ENCODE measurements at places on chromosomes 11 and 22. TPM values are rescaled to one million over a fixed set of nuclear protein-coding genes. Genes with fewer than 3 reads are reported as not detected.
A peak's percentile ranks its signal among the peaks of the same experiment; 100 is the strongest.

The EFEMP2 gene
- polyA plus RNA-seq: 14.8 TPM

The UCP3 gene
- polyA plus RNA-seq: 330 TPM

DNA sequence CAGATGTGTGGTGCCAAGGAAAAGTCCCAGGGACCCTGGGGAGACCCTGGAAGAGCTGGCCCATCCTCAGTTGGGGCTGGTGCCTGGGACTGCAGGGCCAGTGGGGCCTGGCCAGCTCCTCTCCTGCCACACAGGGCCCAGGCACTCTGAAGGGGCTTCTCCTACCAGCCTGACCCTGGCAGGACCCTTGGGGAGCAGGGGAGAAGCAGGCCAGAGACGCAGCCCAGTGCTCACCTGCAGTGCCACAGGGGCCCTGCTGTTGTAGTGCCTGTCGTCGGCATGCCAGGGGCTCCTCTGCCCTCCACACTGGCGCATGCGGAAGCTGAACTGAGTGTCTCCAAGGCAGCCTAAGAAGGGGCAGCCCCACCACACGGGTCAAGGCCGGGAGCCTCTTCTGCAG lies 9.1 kb downstream of the DENND6B start:
- DNase-seq: no peak

- no peak for DNase-seq
Measured at GRCh38 chr11:92759571-92760214, 209.8 kb upstream of the MTNR1B start.

DNA sequence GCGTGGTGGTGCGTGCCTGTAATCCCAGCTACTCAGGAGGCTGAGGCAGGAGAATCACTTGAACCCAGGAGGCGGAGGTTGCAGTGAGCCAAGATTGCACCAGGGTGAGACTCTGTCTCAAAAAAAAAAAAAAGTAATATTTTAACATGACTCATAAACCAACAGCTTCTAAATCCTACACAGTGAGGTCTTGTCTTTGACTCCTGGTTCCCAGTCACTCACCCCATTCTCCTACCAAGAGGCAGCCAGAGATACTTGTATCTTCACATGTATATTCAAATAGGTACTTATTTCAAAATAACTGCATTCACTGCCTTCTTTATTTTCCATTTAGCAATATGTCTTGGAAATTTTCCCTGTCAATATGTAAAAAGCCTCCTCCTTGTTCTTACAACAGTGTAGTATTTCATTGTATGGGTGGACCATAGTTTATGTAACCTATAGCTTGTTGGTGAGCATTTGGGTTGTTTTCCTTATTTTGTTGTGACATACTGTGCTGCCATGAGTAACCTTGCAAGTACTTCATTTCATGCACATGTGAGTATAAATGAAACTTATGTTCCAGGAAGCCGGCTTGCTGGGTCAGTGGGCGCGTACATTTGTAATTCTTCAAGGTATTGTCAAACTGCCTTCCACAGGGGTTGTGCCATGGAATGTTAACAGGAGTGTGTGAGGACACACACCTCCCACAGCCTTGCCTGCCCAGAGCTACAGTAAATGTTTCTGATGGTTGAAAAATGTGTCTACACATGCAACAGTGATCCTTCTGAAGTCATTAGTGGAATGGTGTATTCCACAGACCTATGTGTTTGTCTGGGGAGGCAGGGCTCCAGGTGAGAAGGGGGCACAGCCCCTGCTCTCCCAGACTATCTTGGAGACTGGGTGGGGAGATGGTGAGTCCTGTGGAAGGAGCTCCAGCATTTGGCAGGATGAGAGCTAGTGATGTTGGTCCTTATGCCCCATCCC lies 47.9 kb downstream of the OSBP2 start:
- DNase-seq: no peak

GRCh38 chr11:215581-216037 lies 8.1 kb downstream of the RIC8A start:
- DNase-seq: no peak

DNA sequence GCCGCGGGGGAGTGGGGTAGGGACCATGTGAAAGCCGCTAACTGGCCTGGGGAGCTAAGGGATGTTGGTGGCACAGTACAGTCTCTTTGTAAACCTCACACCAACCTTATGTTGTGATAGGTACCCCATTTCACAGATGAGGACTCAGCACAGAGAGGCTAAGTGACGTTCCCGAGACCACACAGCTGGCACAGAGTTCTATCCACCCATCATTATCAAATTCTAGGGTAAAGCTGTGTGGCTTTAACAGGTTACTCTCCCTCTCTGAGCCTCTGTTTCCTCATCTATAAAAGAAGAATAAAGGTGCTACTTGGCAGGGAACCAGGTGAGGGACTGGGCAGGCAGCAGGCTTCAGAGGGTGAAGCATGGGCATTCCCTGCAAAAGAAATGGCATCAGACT lies 1.4 kb upstream of the GDPD5 start:
- DNase-seq: no peak

The C11orf42 gene
- polyA plus RNA-seq: not detected

- peak; percentile 44 for DNase-seq
Measured at GRCh38 chr11:306645-307371, 808 bp upstream of the IFITM2 start.

DNA sequence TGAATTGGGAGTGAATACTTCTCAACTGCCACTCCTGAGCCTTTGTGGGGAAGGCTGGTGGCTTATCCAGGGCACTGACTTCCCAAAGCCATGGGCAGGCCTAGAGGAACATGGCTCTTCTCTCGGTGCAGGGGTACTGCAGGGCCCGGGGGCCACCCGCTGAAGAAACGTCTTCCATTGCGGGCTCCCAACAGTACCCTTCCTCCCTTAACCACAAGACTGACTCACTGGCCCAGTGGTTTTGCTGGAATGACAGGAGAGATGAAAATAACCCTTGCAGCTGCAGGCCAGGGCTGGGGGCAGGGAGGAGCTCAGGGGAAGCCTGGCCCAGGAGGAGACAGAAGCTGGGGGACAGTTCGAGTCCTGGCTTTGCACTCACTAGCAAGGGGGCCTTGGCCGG lies 13.5 kb downstream of the TXN2 start:
- DNase-seq: peak; percentile 73

DNA sequence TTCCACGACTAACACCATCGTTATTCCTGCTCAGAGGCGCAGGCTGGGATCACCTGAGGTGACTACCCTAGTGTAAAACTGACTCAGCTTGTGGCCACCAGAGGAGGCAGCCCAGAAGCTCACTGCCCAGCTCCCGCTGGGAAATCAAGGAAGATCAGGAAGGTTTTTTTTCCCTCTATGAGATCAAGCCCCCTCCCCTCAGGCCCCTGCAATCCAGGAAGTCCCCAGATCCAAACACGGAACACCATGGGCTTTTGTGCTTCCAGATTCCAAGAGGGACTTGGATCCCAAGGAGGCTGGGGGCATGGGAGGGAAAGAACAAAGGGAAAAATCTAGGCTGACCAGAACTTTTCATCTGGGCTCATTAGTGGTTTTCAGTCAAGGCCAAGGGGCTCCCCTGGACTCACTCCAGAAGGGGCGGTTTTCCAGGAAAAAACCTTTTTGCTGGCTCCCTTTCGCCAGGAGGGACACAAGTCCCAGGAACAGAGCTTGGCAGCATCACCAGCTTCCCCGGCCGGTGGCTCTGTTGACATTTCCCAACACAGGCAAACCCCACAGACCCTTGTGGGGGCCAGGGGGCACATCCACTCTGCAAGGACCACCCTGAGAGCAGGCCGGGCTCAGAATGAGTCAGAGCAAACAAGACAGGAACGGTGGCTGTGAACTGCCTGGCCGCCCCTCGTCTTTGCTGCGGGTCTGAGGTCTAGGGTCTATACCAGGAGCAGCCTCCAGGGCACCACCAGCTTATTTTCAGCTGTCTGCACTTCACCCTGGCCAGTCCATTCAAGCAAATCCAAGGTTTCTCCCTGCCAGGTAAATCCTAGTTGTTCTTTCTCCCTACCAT lies 36.8 kb downstream of the MYH9 start:
- DNase-seq: no peak

The UBQLN3 gene
- polyA plus RNA-seq: not detected

DNA sequence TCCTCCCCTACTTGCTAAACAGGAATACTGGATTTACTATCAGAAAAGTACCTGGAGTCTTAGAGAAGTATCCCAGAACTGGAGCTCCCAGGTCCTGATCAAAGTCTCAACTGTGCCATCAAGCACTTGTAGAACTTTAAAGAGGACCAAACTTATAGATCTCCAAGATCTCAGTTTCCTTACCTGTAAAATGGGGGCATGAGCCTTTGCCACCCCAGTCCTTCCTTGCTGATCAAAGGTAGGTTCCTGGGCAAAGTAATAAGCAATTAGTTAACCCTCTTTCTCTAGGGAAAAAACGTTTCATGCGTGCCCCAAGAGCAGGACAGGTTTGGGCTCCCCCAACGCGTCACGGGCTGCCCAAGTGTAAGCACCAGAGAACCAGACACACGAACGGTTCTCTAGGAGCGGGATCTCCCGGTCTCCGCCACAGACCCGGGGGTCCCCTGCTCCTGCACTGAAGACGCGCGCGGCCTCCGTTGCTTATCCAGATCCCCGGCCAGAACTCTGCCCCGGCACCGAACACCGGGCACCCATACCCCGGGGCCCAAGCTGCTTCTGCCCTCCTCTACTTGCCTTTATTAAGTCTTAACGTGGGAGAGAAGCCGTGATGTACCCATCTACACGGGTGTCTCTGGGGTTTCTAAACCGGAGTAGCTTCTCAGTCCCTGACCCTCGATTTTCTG lies 505 bp downstream of the ZNF214 start:
- peak; percentile 53 for DNase-seq

The MRGPRX1 gene
- polyA plus RNA-seq: not detected

The PTDSS2 gene
- polyA plus RNA-seq: 26.0 TPM

GRCh38 chr22:30884211-30885000 lies 84.2 kb downstream of the MORC2 start:
- peak; percentile 12 for DNase-seq

- no peak for DNase-seq
Measured at GRCh38 chr22:50422961-50423815, 51.6 kb downstream of the SBF1 start.

The SULT4A1 gene
- 0.08 TPM for polyA plus RNA-seq

The TSGA10IP gene
- not detected for polyA plus RNA-seq

DNA sequence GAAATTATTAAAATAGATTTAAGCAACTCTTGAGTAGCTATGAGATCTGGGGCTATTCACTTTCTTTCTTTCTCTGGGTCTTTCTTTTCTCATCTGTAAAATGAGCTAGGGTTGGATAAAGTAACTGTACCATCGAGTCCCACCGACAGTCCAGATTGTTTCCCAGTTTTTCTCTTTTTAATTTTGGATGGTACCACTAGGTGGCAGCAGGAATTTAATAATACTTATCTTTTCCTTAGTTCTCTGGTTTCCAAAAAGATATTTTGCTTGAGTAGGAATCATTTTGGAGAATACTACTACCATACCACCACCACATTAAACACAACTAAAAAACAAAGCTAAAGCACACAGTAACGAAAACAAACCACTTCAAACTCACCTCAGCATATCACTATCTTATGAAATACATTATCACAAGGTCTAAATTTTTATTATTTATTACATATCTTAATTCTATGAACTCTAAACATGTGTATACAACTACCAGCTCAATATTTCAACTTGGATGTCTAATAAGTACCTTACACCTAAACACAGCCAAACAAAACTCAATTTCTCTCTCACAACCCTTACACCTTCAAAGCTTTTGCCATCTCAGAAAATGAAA lies 584.0 kb downstream of the KCNA4 start:
- DNase-seq: no peak

The VPREB3 gene
- 0.89 TPM for polyA plus RNA-seq

DNA sequence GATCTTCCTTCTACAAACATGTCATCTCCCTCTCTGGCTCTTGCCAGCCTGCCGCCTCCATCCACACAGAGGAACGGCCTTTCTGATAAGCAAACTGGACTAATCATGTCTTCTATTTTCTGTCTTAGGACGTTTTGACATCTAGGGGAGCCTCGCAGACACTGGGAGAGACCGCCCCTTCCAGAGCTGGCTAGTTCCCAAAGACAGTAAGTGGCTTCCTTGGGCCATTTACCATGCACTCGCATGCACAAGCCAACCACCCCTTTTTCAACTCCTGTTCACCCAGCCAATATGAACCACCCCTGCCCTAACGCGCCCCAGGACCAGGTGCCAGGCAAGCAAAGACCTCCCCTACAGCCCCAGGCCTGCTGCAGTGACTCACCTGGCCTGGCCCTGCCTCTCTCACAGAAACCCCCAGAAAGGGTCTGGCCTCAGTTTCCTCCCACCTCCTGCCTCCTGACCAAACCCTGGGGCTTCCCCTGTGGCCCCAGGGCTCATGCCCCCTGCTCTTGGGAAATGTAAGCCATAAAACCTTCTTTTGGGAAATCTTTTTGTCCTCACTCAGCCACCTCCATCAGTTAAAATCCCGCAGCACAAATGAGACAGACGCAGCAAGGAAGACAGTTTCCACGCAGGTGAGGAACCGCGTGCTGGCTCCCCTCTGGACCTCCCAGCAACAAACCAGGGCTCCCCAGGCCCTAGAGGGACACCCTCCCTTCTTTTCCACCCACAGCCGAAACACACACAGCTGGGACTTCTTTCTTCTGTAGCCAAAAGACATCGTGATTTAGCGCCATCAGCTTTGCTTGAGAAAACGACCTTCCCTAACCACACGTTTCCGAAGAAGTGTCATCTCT lies 38.5 kb downstream of the SHANK2 start:
- no peak for DNase-seq

The CHRDL2 gene
- 0.39 TPM for polyA plus RNA-seq

The CATSPERZ gene
- not detected for polyA plus RNA-seq

GRCh38 chr22:25628494-25628893 lies 64.0 kb downstream of the GRK3 start:
- no peak for DNase-seq

DNA sequence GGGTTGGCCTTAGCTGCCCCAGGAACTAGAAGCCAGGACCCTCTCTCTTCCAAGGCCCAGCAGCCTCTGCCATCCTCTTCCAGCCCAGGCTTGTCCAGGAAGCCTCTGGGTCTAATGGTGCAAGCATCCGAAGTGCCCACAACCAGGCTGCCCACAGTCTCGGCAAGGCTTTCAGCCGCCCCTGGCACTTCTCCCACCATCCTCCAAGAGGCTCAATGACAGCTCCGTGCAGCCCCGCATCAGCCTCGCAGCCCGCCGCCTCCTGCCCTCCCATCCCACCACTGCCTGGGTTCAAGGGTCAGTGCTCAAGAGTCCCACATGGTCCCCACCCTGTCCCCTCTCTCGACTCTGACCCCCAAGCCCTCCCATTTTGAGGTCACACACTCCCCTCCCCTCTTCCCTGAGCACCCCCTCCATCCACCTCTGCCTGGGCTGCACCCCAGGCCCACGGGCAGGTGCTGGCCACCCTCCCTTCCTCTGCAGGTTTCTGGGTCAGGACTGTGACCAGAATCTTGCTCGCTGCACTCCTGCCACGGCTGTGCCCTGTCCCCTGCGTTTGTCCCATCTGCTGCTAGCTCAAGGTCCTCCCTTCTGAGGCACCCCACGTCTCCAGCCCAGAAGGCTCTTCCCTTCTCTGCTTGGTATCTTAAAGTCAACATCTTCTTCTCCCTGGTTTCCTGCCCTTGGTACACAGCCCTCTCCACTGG lies 17.2 kb downstream of the IFITM10 start:
- DNase-seq: no peak

The DTX4 gene
- 0.65 TPM for polyA plus RNA-seq

DNA sequence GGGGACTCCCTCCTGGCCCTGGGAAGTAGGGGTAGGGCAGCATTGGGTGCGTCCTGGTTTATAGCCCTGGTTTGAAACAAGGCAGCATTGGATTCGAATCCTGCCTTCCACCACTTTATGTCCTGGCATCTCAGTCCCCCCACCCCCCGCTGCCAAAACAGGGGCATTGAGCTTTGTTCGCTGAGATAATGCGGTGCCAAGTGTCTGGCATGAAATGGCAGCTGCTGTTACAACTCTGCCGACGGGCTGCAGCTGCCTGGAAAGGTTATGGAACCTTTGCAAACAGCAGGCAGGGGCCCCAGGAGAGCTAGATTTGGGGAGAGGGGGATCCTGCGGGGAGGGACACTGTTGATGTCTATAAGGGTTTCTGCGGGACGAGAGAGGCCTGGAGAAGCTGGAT lies 1.9 kb downstream of the TST start:
- no peak for DNase-seq
